HCT116 (cell line): ENCODE measurements at places on chromosomes 7 and 10.
A peak's percentile ranks its signal among the peaks of the same experiment; 100 is the strongest.

DNA sequence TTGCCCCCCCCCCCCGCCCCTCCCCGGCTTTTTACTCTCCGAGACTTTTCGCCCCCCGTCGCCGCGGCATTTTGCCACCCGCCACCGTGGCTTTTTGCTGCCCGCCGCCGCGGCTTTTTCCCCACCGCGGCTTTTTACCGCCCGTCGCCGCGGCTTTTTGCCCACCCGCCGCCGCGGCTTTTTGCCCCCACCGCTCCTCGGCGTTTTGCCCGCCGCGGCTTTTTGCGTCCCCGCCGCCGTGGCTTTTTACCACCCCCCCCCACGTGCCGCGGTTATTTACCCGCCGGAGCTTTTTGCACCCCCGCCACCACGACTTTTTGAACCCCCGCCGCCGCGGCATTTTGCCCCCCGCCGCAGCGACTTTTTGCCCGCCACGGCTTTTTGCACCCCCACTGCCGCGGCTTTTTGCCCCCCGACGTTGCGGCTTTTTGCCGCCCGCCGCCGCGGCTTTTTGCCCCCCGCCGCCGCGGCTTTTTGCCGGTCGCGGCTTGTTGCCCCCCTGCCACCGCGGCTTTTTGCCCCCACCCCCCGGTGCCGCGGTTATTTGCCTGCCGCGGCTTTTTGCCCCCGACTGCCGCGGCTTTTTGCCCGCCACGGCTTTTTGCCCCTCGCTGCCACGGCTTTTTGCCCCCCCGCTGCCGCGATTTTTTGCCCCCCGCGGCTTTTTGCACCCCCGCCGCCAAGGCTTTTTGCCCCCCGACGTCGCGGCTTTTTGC, 461.1 kb downstream of the ZNF33B start:
- DNase-seq = no peak

GRCh38 chr10:42959833-42960232, 117.0 kb upstream of the RET start:
- no peak for DNase-seq

DNA sequence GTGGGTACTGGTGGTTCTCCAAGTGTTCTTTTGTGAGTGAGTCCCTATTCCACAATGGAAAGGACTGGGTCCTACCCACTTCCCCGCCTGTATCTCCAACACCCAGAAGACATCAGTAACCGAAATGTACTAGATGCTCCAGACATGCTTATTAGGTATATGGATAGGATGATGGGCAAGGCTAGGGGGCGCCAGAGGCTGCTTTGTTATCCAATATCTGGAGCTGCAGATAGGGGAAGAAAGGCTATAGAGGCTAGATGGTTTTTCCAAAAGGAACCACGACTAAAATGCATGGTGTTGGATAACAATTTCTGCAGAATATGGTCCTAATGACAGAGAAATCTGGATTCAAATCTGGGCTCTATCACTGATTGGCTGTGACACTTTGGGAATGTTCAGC, 56.2 kb upstream of the TM9SF3 start:
- peak; percentile 31 for DNase-seq

DNA sequence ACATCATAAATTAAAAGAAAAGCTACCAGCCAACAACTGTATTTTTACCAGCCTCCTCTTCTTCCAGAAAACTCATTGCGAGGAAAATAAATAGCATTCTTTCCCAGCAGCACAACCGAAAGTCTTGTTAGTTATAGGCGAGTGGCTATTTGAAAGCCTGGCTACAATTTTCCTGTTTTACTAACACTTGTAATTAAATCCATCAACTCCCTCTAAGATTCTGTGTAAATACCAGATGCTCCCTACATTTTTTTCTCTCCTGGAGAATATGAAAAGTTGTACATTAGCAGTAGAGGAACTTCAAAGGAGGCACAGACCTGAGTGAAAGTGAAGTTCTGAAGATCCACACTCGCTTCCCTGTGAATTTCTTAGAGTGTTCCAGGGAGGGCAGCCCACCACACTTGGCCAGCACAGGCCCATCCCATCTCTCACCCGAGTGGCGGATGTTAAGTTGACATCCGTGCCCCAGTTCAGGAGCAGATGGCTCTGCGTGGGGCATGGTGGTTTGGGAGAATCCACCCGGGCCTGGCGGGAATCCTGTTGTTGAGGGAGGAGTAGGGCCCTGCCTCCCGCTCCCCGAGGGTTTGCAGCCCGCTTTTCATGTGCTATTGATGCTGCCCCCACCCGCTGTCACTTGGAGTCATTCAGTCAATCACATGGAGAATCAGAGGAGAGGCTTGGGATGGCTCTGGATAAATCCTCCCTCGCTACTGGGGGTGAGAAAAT, 451.0 kb upstream of the GALNT17 start:
- no peak for DNase-seq

- no peak for DNase-seq
Measured at GRCh38 chr10:63467841-63468240, 2.1 kb upstream of the JMJD1C start.

GRCh38 chr10:10647331-10647730, 370.3 kb upstream of the CELF2 start:
- DNase-seq = no peak

- DNase-seq = no peak
Measured at GRCh38 chr7:116576350-116577319, 51.8 kb downstream of the CAV1 start.

GRCh38 chr10:114708717-114709335, 50.8 kb upstream of the ABLIM1 start:
- peak; percentile 52 for DNase-seq

- no peak for DNase-seq
Measured at GRCh38 chr7:55382251-55382650, 17.1 kb downstream of the LANCL2 start.

GRCh38 chr10:127755753-127756152, 18.8 kb downstream of the FOXI2 start:
- DNase-seq = no peak

GRCh38 chr10:131574363-131574706, 262.8 kb upstream of the TCERG1L start:
- no peak for DNase-seq
